CD4-positive, alpha-beta T cell treated with Interleukin-21 for 1 hour (primary cell): ENCODE measurements at places on chromosomes 16 and 17.

DNA sequence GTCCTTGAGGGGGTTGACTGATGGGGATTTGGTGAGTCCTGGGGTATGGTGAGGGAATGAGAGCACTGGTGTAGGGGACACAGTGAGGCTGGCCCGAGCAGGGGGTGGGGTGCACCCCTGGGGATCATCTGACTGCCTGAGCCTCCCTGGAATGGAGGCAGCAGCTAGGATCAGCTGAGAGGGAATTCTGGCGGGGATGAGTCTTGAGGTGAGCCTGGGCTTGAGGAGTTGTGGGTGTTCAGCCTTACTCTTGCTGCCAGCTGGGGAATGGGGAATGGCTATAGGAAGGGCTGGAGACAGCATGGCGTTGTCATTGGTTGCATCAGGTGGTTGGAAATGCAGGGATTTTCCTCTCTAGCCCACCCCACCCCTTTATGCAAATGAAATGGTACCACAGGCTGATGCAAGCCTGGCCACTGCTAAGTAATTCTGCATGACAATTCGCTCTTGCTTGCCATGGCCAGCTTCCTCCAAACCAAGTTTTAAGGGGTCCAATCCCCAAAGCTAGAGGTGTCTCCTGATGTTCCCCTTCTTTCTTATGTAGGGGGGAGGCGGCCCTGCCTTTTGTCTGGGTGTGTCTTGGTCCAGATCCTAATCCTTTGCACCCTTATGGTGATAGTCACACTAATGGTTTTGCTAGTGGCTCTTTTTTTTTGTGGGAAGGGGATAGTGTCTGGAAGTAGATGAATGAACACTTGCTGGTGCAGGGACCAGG lies 7.5 kb downstream of the NFE2L1 start:
- no peak for DNase-seq

- peak; percentile 50 for DNase-seq
Observed at GRCh38 chr17:40341808-40342503, 22.6 kb downstream of the GJD3 start.

DNA sequence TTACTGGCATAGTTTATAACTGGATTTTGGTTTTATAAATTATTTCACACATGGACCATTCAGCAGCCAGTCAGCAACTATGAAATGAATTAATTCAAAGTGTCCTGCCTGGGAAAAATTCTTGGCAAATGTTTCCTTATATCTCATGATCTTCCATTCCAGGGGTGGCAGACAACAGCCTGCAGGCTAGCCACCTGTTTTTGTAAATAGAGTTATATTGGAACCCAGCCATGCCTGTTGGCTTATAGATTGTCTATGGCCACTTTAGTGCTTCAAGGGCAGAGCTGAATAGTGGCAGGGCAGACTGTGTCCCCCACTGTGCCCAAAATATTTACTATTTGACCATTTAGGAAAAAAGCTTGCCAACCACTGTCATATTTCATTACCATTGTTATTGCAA lies 613.7 kb downstream of the TMEM114 start:
- DNase-seq, result no peak

- DNase-seq, result no peak
Observed at GRCh38 chr16:61500851-61501250, 535.4 kb downstream of the CDH8 start.

DNA sequence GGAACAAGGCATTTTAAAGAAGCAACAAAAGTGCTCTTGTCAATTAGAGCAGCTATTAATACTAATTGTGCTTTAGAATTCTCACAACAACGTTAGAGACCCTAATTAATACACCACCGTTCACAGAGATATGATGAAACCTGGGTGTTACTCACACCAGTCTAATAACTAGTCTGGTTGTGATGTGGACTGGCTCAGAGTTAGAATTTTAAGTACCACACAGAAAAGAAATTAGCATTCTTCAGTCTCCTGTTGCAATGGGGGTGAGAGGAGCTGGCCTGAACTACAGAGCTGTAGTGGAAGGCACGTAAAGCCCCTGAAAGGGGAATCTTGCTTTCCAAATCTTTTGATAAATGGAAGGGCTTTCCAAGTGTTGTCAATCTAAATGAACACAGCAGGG lies 240.8 kb upstream of the TOX3 start:
- DNase-seq, result no peak

DNA sequence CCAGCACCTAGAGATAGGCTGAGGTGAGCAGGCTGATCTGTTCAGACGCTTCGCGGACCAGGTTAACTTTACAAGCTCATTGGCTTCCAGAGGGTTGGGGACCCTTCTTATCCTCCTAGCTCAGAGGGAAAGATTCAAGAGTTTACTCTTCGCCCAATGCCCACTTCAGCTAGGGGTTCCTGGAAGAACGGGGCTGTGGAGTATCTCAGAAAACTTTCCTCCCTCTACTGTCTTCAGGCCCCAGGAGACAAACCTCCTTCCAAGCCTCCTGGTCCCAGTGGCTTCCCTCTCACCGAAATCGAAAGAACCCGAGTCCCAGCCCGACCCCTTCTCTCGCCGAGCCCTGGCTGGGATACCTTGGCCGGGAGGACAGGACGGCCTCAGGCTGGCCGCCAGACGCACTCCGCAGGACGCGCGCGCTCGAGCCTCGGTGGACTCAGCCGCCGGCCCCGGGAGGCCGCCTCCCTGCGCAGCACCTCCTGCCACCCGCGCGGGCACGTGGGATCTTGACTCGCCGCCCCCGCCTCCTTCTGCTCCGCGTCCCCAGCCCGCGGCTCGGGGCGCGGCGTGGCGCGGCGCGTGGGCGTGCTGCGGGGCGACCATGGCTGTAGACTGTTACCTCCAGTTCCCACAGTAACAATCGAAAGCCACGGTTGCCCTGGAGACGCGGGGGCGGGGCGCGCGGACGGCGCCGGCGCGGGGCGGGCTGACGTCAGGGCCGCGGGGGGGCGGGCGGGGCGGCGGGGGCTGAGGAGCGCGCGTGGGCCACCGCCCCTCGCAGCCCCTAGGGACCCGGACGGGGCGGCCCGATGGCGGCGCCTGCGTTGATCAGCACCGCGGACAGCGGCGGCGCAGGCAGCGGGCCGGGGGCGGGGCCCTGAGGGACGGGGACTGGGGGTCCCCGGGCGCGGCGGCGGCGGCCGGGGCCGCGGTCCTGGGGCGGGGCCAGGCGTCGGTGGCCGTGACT lies 5.3 kb upstream of the HIC1 start:
- peak; percentile 94 for DNase-seq

DNA sequence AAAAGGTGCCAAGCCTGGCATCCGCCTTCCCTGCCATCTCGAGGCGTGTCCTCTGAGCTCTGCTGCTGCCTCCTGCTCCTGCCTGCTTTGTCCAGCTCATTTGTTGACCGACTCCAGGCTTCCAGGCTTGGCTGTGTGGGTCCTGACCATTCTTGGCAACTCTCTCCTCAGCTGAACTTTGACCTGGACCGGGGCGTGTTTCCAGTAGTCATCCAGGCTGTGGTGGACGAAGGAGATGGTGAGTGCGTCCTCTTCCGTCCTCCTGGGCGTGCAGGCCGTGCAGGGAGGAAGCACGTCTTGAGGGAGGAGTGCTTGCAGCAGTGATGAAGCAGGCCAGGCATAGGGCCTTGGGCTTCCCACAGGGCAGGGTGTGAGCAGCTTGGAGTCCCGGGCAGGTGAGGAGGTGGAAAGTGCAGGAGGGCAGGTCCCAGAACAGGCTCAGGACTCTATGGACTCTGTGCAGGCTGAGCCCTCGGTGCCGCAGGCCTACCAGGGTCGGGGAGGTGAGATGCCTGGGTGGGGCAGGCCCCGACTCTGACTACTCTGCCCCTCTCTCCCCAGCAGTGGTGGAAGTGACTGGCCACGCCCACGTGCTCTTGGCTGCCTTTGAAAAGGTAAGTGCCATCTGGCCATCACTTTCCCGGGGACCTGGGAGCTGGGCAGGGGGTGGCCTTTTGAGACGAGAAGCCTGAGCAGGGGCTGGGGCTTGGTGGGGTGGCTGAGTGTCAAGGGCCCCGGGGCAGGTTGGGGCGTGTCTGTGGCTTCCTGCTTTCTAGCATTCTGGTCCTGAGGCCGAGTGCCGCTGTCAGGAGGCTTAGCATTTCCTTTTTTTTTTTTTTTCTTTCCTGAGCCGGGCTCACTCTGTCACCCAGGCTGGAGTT lies 28.6 kb upstream of the NUDT16L1 start:
- peak; percentile 71 for DNase-seq

DNA sequence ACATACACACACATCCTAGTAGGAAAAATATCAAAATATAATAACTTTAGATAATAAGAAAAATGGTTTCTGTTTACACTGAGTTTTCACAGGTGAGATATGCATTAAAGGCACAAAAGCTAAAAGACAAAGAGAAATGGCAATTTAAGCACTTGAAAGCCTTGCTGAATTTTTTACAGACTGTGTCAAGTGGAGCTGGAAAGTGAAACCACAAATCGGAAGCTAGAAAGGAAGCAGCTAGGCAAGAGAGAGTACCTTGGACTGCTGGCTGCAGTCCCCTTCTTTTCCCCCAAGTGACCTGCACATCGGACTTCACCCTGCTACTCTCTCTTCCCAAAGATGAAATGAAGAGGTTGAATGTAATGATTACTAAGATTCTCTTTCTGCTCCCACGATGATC lies 135.1 kb downstream of the CDH13 start:
- DNase-seq, result no peak

DNA sequence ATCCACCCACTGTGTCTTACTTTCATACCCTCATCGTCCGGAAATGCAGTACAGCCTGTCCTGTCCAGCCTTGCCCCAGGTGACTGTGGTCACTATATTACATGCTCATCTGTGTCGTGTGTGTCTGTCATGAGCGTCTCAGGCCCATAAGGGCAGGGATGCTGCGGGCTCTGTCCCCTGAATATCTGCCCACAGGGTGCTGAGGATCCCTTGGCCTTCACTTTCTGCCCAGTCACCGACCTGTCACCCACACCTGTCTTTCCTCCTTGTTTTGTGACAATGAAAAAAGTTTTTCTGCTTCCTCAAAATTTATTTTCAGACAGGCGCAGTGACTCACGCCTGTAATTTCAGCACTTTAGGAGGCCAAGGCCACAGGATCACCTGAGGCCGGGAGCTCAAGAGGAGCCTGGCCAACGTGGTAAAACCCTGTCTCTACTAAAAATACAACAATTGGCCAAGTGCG lies 1.4 kb upstream of the CTRB1 start:
- DNase-seq, result no peak

DNA sequence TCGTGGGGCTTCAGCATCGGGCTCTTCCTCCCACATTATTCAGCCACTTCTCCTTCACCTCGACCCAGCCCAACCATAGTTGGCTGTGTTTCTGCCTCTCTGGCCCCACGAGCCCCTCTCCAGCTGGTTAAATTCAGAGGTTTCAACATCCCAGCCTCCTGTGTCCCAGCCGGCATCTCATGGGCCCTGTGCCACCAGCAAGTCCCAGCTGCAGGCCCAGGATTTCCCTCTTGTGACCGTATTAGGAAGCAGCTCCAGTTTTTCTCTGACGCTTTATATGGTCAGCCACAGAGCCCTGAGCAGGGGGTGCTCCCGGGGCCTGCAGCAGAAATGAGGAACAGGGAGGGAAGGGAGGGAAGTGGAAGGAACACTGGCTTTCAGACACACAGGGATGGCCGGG lies 27.4 kb downstream of the MYH11 start:
- peak; percentile 1 for DNase-seq

GRCh38 chr16:60636117-60636516 lies 1400.1 kb downstream of the CDH8 start:
- DNase-seq, result no peak

- no peak for DNase-seq
Observed at GRCh38 chr17:8709006-8709405, 35.6 kb downstream of the CCDC42 start.

- DNase-seq, result no peak
Observed at GRCh38 chr16:51149251-51149661, 1.8 kb downstream of the SALL1 start.

- no peak for DNase-seq
Observed at GRCh38 chr16:15770107-15770506, 86.7 kb downstream of the MYH11 start.

DNA sequence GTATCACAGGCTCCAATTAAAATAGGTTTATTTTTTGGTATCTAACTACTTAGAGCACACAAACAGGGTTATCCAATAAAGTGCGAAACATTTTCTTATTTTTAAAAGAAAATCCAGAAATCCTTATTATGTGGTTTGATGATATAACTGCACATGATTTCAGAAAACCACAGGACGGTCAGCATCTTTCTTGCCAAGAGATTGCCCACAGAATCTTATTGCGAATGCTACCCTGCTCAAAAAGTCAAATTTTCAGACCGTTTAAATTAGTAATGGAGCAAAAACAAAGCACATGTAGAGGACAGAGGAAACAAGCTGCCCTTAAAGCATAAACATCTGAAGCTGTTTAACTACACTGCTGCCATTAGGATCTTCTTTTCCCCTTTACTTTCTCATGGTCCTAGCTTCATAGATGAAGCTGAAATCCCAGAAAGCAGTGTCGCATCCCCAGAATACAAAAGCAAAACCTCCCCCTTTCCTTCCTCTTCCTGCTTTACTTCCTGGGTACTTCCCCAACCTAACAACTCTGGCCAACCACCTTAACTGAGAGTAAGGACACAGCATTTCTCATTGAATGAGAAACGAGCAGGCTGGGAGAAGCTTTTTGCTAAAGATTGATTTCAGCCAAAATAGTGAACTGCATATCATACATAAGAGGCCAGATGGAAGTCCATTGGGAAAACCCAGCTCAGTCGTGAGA lies 43.7 kb downstream of the CMTM4 start:
- no peak for DNase-seq

- no peak for DNase-seq
Observed at GRCh38 chr17:66287911-66288310, 14.5 kb upstream of the PRKCA start.

DNA sequence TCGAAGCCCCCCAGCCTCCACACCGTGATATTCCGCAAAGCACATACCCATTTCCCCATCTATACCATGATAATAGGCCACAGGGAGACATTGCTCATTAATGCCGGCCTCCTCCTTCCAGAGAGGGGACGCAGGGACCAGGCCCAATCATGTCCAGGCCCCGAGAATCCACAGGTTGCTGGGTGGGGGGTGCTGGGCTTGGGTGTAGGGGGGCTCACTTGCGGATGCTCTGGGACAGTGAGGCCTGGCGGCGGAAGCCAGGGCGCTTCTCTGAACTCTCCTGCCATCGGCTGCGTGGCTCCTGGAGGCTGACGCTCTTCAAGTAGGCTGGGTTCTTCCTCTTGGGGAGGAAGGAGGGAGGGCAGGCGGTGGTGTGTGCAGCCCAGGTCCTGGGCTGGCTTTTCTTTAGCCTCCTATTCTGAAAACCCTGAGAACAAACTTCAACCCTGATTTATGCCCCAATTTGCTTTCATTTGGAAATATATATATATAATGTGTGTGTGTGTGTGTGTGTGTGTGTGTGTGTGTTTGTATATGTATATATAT lies 12.2 kb downstream of the AANAT start:
- no peak for DNase-seq
